NCI-H446 (cell line): ENCODE measurements at places on chromosomes 2 and 18.

DNA sequence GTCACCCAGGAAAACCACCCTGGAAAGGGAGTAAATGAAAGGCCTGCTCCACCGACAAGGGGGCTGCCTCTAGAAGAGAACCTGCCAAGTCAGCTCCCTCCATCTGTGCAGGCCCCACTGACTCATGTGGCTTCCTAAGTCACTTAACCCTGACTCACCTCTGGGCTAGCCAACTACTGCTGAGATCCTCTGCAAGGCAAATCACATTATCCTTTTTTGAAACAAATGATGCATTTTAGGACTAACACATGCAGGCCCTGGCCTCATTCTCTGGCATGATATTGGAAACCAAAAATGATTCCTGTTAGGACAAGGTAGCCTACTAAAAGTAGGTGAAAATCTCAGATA lies 474.6 kb downstream of the EPHA4 start:
- DNase-seq, result no peak

- DNase-seq, result no peak
Observed at GRCh38 chr18:67035026-67035425, 431.1 kb upstream of the CDH19 start.

DNA sequence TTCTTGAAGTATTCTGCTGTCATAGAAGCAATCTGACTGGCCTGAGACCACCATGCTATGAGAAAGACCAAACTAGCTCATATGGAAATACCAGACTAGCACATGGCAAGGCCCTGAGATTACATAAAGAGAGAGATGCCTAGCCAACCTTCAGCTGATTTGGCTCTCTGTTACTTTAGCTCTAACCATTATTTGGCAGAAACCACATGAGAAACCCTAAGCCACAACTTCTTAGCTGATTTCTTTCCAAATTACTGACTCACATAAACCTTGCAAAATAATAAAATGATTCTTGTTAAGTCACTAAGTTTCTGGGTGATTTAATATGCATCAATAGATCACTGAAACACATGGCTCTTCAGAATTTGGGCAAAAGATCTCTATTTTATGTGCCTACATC lies 295.0 kb upstream of the ZNF521 start:
- no peak for DNase-seq

DNA sequence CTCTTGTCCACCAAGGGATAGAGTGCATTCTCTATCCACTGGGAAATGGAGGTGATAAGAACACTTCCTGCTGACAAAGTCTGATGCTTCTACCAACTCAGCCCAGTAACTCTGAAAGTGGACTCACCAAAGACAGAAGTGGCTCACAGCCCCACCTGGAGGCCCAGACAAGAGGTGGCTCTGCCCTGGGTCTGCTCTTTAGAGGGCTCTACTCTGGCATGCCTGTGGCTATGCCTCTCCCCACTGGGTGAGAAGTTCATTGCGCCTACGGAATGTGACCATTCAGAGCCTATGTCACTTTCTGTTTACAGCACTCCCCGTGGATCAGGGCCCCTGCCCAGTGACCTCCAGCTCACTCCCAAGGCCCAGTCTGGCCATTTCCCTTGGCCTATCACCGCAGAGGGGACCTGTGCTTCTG lies 13.5 kb upstream of the XDH start:
- no peak for DNase-seq

DNA sequence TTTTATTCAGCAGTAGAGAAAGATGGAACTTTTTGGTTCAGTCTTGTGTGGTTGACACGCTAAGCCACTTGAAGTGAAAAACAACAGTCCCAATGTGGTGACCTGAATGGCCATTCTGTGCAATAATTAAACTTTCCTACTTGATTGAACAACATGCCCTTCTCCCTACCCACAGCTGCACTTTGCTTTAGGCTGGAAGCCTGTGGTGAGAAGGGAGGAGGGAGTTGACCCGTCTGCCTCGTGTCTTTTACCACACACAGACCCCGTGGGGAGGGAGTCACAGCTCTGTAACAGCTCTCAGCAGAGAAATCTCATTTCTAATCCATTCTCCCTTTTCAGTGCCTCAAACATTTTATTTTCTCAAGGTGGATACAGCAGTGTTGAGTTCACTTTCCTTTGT lies 138.2 kb upstream of the PKDCC start:
- no peak for DNase-seq

- DNase-seq, result no peak
Observed at GRCh38 chr2:236642584-236643291, 73.1 kb downstream of the ACKR3 start.

DNA sequence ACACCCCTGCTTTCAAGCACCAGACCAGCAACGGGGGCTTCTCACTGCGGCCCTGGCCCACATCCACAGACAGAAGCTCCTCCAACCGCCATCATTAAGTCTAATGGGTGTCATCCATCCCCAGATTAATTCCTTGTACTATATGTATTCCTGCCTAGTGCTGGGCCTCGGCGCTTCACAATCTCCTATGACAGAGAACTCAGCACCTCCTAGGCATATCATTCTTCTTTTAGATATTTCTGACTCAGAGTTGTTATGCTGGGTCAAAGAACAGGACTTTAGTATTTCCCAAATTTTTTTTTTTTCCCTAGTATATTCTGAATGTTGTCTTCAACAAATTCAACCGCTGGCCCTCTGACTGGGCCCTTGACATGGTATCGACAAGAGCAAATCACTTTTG lies 83.2 kb upstream of the TFCP2L1 start:
- no peak for DNase-seq

DNA sequence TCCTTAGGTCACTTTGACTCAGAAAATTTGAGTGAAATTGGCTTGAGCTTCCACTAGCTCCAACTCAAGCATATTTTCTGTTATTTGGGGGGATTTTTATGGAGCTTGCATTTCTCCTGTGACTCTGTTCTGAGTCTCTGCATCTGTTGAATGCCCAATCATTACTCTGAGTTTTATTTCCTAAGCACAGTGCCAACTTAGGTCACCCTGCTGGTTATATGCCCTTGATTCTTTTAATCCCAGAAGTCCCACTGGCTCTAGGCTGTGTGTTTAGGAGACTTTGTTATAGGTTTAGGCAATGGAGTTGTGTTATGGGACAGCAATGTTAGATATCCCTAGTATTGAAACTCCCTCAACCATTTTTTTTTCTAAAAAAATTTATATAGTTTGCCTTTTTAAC lies 198.2 kb upstream of the DTNA start:
- DNase-seq, result no peak

GRCh38 chr18:36441426-36442240 lies 144.1 kb downstream of the FHOD3 start:
- peak; percentile 20 for DNase-seq

GRCh38 chr18:60893355-60894097 lies 439.7 kb upstream of the CDH20 start:
- no peak for DNase-seq

- no peak for DNase-seq
Observed at GRCh38 chr2:99259465-99259864, 4.0 kb upstream of the LYG2 start.

DNA sequence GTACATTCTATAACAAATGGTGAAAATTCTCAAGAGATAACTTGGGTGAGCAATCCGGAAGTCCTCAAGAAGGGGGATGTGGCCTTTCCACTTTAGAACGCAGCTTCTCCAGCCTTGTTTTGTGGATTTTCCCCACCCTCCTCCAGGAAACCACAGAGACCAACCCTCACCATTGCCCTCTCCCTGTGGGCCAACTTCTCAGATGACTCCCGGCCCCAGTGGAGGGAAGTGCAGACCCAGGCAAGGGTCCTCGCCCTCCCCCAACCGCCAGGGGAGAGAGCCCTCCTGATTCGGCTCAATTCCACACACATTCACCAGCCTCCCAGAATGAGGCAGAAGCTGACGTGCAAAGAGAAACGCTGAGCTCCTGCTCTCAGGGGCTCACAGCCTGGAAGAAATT lies 277.2 kb downstream of the EIPR1 start:
- DNase-seq, result no peak

GRCh38 chr18:67969458-67969857 lies 452.9 kb upstream of the DSEL start:
- DNase-seq, result no peak
